ENCODE measurements at places on chromosomes 4 and X. TPM values are rescaled to one million over a fixed set of nuclear protein-coding genes. Genes with fewer than 3 reads are reported as not detected.
A peak's percentile ranks its signal among the peaks of the same experiment; 100 is the strongest.

GRCh38 chr4:78293821-78294301 lies 236.7 kb downstream of the FRAS1 start:
- DNase-seq = peak; percentile 78

DNA sequence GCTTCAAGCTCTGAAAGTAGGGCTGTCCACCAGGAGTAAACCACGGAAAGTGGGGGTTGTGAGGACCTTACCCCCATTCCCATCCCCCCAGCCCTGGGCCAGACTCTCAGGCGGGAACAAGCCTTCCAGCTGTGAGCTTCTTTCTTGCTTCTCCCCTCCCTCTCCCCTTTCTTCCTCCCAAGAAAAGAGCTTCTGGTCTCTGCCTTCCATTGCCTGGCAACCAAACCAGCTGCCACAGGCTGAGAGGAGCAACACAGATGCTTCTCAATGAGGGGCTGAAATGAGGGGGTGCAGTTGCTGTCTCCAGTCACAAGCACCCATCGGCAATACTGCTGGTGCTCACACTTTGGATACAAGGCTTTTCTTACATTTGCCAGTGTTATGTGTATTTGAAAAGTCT lies 72.5 kb downstream of the SLC16A2 start:
- DNase-seq = no peak

- DNase-seq = no peak
Measured at GRCh38 chr4:83013420-83013867, 2.8 kb upstream of the LIN54 start.

DNA sequence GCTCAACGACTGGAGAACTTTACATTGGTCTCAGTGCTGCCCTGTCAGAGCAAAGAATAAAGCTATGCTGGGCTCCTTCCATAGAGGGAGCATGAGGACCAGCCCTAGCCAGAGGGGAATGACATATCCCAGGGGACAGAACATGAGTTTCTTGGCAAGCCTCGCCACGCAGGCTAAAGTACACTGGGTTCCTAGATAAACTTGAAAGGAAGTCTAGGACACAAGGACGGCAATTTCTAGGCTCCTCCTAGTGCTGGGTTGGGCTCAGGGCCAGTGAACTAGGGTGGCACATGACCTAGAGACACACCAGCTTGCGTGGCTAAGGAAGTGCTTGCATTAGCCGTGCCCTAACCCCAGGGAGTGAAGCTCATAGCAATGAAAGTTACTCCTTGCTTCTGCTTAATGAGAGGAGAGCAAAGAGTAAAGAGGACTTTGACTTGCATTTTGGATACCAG lies 141.0 kb downstream of the MAB21L2 start:
- DNase-seq = peak; percentile 3

DNA sequence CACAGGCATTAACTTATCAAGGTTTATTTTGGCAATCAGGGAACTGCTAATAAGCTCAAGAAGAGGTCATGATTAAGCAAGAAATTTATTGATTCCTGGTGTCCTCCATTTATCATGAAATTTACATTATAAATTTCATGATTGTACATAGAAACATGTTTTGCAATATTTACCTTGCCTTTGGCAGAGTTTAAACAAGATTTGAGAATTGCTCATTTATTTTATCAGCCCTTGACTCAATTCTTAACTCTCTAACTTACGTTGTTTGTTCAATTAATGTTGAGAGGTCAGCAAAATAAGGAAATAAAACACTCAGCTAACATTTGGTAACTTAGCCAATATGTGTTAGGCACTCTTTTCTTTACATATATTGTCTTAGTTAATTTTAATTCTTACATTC lies 286.6 kb downstream of the SLC7A11 start:
- no peak for DNase-seq

DNA sequence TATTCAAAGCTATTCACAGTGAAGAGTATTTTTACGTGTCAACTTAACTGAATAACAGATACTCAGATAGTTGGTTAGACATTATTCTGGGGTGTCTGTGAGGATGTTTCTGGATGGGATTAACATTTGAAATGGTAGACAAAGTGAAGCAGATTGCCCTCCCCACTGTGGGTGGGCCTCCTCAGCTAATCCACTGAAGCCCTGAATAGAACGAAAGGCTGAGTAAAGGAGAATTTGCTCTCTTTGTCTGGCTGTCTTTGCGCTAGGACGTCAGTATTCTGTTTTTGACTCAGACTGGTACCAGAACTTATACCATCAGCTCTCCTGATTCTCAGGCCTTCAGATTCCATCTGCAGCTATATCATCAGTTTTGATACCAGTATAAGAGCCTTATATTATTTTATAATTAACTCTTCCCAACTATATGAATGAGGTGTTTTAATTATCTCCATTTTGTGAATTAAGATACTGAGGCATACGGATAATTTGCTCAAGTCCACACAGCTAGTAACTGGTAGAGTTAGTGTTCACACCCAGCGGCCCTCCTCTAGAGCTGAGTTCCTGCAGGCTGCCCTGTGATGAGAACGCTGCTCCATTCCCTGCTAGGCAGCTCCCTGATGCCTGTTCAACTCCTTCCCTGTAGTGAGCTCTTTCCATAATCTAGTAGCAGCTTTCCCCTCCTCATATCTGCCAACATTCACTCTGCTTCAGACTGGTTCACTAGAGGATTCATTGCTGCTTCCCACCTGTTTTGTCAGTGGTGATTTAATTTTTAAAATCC lies 87.5 kb downstream of the RBM46 start:
- DNase-seq = no peak

DNA sequence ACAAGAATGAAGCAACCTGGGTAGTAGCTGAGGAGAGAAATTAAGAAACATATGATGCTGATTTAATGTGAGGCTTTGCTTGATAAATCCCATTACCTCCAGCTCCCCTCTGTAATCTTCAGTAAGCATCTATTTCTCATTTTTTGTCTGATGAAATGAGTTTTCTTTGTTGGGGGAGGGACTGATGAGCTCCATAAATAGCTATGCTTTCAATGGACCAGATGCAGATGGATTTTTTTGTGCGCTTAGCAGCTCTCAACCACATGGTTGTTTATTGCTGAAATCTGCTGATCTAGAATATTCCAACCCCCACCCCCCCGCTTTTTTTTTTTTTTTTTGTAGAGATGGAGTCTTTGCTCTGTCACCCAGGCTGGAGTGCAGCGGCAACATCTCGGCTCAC lies 1082.0 kb downstream of the RAPGEF2 start:
- DNase-seq = no peak

GRCh38 chr4:159705334-159705733 lies 602.5 kb downstream of the RAPGEF2 start:
- DNase-seq = no peak

- peak; percentile 4 for DNase-seq
Measured at GRCh38 chrX:23228950-23229448, 105.7 kb upstream of the PTCHD1 start.

GRCh38 chrX:23503835-23504539 lies 163.3 kb upstream of the PRDX4 start:
- DNase-seq = peak; percentile 91

DNA sequence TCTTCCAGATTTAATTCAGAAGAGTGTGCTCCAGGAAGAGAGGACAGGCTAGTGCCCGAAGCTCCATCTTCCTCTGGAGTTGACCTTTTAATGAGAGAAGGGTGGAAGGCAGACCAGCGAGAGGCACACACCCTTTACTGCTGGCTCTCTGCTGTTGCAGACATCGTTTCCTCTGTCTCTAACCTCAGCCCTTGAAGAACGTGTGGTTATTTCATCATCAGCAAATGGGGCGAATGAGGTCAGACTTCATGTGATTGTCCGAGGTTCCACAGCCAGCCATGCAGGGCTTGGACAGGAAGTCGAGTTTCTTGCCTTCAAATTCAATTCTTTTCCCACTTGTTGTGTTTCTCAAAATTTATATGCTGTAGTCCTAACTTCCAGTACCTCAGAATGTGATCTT lies 155.2 kb upstream of the MSX1 start:
- no peak for DNase-seq

DNA sequence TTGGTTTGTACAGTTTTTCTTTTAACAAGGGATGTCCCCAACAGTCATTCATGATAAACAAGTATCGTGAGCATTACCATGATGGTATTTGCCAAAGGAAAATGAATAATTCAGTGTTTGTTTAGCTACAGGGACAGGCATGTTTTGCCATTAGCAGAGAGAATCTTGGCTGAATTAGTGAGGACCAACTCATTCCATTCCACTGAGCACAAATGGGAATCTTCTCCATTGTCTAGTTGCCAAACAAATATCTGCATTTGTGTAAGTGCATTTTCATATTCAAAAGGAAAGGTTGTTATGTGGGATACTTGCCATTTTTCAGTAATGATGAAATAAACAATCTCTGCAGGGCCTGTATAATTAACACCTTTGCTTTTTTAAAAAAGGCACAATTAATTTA lies 1762.6 kb downstream of the RPA4 start:
- DNase-seq = no peak

GRCh38 chr4:45350438-45350837 lies 624.1 kb upstream of the GNPDA2 start:
- DNase-seq = no peak

- peak; percentile 51 for DNase-seq
Measured at GRCh38 chr4:5045097-5045496, 6.2 kb upstream of the STK32B start.

DNA sequence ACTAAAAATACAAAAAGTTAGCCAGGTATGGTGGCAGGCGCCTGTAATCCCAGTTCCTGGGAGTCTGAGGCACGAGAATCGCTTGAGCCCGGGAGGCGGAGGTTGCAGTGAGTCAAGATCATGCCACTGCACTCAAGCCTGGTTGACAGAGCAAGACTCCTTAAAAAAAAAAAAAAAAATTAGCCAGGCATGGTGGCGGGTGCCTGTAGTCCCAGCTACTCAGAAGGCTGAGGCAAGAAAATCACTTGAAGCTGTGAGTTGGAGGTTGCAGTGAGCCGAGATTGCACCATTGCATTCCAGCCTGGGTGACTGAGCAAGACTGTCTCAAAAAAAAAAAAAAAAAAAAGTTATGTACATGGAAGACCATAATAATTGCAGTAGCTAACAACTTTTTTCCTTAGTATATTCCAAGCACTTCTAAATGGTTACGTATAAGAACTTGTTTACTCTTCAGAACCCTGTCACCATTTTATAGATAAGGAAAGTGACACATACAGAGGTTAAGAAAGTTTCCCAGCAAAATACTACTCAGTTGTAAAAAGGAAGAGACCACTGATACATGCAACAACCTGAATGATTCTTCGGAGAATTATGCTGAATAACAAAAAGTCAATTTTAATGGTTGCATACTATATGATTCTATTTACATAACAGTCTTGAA lies 24.5 kb downstream of the RUFY3 start:
- no peak for DNase-seq

The STPG2 gene
- total RNA-seq = not detected

The PAGE5 gene
- 326 TPM for total RNA-seq

The CXorf49 gene
- 0.57 TPM for total RNA-seq

The ABLIM2 gene
- total RNA-seq = 0.23 TPM
